ENCODE measurements at places on chromosomes 5 and 9.

DNA sequence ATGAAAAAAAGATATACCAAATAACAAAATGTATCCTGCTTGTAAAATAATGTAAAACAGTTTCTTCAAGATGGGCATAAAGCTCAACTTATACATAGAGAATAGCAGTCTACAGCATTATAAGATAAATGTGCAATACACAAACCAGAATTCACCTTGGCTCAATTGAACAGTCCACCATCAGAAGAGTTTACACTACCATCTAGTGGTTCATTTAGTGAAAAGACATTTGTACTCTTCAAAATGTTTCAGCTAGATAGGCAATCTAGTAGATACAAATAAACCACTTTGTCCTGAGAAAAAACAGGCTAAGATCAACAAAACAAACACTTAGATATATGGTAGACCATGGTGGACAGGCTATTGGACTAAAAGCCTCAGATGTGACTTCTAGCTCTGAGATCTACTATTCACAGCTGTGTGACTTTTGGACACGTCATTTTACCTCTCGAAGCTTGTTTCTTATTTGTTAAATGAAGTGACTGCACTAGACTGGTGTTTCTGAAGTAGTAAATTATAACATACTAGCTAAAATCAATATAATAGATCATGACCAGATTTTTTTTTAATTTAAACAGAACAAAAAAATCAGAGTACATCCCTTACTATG lies 22.1 kb upstream of the TPD52L3 start:
- DNase-seq = peak; percentile 79

GRCh38 chr9:38621434-38622287 lies 1.3 kb upstream of the ANKRD18A start:
- DNase-seq = no peak

DNA sequence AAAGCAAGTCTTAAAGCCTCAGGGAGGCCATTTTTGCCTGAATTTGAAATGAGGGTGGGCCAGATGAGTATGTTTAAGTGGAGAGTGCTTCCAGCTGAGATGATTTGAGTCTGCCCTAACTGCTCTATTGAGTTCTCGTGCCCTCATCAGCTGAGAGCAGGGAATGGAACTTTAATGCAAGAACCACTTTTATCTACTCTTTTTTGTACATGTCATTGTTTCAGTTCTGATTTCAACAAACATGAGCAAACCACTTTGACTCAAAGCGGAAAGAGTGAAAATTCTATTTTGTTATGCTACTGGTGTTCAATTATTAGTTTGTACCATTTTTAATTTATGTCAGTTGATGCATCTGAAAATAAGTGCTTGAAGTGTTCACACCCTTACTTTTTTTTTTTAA lies 35.8 kb downstream of the DCAF10 start:
- DNase-seq = no peak

DNA sequence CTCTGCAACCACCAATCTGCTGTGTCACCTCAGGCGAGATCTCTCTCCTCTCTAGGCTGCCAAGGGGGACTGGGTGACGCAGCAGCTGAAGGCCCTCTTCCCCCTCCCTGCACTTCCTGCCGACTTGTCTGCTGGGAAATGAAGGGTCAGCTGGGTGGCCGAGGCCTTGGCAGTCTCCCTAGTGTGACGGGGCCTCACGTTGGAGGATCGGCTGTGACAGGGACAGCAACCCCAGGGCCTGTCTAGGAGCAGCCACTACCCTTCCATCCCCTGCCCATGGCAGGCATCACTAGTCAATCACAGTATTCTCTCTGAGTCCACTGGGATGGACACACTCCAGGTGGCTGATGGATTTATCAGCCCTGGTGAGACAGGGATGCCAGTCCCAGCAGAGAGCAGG lies 107.3 kb upstream of the SARDH start:
- peak; percentile 78 for DNase-seq

- no peak for DNase-seq
Measured at GRCh38 chr5:148949841-148950470, 112.9 kb downstream of the SH3TC2 start.

DNA sequence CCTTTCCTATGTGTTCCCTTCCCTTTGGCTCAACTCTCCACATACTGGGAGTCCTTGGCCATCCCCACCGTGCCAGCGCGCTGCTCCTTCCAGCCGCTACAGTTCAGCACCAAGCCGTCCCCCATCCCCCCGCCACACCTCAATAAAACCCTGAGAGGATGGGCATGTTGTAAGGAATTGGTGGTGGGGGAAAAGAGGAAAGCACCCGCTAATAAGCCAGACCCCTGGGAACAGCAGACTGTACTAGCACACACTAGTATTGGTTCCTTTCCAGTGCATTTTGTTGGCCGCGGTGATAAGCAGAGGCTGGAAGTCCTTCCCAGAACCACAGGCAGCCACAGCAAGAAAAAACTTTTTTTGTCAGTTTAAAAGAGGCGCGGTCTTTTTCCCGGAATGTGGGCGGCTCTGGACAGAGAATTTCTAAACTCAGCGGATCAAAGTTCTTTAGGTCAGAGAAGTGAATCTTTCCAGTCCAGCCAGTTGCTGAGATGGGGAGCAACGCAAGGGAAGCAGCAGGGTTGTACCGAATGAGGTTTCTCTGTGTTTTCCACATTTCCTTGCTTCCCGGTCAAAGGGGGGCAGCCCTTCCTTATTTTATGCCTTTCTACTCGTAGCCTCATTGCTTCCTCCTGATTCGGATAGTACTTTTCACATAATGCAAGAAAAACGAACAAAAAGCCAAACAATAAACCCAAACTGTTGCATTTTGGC lies 2.1 kb downstream of the CHSY3 start:
- peak; percentile 56 for DNase-seq

DNA sequence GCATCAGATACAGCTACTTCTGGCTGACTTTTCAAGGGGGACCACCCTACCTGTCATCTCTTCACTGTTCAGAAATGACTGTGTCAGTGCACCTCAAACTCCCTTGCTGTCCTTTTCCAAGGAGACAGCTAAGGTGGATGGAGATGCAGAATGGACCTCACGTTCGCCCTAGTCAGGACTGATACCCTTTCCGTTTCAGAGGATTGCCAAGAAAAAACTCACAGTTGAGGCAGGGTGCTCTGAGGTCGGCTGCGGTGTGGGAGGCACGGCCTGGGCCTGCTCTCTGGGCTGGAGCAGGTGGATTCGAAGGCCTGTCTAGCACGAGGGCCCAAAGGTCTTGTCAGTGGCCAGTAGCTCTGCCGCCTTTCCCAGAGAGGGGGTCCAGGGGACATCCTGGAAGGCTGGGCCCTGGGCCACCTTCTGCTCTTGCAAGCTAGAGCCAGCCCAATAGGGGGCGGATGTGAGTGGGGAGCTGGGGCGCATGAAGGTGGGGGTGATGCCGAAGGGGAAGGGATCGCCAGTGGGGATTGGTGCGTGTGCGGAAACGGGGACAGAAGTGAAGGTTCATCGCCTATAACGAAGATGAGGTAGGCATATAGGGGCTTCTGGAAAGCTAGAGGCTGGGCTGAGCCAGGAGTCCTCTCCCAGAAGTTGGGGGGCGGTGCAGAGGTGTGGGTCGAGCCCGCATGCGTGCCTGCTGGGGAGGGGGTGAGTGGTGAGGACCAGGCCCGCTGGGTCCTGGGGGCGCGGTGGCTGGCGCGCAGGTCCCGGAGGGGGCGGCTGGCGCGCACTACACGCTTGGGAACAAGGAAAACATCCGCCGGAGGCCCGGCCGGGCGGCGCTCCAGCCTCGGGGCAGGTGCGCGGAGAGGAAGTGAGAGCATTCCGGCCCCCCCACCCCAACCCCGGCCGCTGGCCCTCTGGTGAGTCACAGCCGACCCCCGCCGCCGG lies 2.5 kb upstream of the MSMP start:
- DNase-seq = no peak
